KG1 (cell line): ENCODE measurements at places on chromosomes 11 and 22.

DNA sequence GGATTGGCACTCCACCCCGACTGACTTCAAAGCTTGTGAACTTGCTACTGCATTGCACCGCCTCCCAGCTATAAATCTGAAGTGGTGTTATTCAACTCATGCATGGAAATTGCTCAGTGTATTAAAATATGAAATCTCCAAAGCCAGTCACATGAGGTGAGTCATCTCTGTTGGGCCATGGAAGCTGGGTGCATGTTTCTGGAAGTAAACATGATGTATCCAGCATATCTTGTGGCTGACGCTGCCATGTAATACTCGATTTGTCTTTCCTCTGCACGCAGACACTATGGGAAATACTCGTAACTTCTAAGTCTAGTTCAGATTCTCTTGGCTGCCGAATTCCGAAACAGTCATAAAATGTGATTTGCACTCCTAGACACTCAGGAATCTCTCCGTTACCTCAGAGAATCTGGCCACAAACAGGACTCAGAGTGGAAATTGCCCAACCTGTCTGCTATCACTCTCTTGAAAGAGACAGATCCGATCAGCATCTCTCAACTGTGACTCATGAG lies 154.9 kb upstream of the MPPED2 start:
- no peak for DNase-seq

DNA sequence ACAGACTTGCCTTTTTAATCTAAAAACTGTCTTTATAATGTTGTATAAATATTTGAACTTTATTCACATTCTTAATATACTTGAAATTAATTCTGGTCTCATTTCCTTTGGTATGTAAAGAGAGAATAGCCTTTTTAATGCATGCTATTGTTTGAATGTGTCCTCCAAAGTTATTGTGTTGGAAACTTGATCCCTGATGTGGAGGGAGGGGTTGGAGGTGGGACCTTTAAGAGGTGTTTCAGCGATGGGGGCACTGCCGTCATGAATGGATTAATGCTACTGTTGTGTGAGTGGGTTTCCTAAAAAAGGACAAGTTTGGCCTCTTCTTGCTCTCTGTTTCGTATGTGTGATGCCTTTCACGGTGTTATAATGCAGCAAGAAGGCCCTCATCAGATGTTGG lies 131.7 kb downstream of the DDX10 start:
- DNase-seq: no peak

GRCh38 chr11:57324154-57324885 lies 432 bp downstream of the TNKS1BP1 start:
- no peak for DNase-seq

GRCh38 chr22:24937114-24937513 lies 9.4 kb downstream of the LHFPL7 start:
- DNase-seq: no peak

GRCh38 chr22:25702040-25702439 lies 39.9 kb upstream of the MYO18B start:
- DNase-seq: no peak

DNA sequence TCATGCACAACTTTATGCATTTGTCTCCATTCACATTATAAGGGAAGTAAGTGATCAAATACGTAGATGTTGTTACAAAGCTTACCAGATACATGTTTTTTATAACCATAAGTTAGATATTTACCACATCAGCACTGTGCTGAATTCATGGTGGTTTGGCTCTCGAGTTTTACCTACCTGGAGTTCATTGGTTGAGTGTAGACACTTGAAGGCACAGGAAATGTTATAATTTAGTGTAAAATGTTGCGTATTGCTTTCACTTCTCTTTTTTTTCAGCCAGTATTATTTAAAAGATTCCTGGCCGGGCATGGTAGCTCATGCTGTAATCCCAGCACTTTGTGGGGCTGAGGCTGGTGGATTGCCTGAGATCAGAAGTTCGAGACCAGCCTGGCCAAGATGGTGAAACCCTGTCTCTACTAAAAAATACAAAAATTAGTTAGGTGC lies 53.1 kb upstream of the GRK2 start:
- DNase-seq: peak; percentile 11

DNA sequence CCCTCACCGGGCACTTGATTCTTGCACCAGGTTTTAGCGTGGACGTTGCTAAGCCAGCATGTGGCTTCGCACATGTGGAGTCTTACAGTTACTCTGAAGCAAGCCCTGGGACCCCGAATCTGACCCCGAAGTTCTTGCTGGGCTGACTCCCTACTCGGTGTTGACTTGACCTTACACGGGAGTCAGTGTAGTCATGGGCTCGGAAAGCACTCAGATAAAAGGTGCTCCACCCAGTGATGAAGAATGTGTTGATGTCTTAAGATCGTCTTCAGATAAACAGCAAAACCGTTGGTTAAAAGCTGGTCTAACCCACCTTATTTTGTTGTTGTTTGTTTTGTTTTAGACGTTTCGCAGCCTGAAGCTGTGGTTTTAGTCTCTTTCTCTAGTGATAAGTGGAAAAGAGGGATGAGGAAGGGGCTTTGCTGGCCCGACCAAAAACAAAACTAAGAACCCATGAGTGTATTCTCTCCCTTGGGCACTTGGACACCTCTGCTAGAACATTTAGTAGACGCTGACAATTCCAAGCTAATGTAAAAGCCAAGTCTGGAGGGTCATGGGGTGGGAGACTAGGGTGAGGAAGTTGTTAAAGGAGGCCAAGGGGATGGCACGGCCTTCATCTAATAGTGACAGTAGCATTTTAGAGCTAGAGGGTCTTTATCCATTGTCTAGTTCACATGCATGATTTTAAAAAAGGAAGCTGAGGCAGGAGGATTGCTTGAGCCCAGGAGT lies 69.9 kb downstream of the BCR start:
- DNase-seq: no peak
